ENCODE measurements at places on chromosomes 12 and 14.

GRCh38 chr14:103749452-103749851, 33.8 kb downstream of the ZFYVE21 start:
- DNase-seq: no peak

GRCh38 chr12:104508752-104509446, 52.2 kb downstream of the CHST11 start:
- DNase-seq: no peak

DNA sequence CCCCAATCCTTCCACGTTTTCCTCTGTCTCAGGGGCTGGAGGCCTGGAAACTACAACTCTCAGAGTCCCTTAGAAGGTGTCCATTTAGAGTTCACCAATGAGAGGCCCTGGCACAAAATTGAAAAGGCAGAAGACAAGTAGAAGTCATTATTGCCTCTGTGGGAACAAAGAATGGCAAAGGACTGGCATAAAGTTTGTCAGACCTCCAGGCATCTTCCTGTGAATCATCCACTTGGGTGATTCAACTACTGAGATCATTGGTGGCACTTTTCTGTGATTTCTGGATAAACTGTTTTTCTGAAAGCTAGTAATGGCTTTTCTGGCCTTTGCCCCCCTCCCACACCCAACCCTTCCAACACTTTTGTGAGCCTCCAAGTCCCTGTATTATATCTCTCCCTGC, 42.6 kb upstream of the C12orf42 start:
- no peak for DNase-seq

DNA sequence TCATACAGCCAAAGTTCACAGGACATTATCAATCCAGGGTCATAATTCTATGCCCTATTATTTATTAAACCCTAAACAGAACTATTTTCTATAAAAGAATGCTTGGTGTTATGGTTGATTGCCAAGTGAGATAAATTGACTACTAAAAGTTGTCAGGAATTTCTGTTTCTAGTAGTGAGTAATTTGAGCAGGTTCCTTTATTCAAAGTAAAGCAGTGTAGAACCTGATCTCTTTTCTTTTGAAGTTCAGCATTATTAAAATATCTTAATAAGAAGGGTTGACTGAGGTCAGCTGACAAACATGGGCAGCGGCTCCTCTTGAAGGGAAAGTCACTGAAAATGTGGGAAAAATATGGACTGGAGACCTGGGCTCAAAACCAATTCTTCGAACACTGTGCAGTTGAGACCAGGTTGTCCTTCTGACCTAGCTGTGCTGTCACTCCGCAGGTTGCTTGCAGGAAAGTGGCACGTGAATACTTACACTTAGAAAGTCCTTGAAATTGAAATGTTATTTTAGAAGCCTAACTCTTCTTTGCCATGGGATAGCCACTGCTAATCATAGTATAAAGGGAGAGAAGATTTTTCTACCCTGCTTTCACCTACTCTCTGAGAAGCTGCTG, 141.0 kb downstream of the RASSF9 start:
- no peak for DNase-seq

DNA sequence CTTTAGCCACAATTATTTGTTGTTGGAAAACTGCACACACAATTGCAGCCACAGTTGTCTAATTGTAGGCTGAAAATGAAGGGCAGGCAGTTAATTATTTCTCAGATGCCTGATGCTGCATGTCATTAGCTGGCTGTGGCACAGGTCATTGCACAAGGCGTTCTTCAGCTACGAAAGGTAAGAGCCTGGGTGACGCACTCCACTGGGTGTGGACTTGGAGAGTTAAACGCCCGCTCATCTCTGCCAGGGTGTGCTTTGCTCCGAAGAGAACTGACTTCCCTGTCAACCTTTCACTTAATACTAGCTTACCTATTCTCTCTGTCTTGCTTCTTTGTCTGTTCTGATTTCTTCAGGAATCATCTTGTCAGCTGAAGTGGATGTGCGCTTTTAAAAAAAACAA, 91.4 kb upstream of the CPM start:
- DNase-seq: no peak

GRCh38 chr12:2957816-2958431, 1.3 kb upstream of the TEAD4 start:
- DNase-seq: no peak

GRCh38 chr14:103014466-103015228, 42.7 kb downstream of the CDC42BPB start:
- no peak for DNase-seq

DNA sequence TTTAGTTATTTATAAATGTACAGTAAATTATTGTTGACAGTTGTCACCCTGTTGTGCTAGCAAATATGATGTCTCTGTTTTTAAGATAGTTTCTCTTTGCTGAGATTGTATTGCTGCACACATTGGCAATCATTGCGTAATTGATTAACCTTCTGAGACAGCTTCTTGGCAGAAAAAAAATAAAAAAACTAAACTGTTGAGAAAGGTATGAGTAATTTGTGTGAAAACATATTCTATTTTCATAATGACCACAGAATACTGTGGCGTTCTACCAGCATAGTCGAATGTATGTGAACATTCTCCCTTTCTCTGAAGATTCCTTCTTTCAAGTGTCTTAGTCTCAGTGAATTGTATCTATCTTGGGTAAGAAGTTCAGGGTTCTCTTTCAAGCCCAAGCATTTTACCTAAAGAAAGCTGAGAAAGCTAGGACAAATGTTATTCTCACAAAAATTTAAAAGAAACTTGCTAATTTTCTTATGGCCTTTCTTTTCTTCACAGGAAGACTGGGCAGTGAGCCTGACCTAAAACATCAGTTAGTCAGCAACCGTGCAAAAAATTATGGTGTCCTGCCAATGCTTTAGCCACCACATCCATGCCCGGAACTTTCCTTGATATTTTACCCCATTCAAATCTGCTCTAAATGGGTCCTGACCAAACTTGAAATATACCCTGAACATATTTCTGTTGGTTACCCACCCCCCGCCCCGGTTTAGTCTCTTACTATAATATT, 69.0 kb upstream of the REP15 start:
- DNase-seq: no peak

DNA sequence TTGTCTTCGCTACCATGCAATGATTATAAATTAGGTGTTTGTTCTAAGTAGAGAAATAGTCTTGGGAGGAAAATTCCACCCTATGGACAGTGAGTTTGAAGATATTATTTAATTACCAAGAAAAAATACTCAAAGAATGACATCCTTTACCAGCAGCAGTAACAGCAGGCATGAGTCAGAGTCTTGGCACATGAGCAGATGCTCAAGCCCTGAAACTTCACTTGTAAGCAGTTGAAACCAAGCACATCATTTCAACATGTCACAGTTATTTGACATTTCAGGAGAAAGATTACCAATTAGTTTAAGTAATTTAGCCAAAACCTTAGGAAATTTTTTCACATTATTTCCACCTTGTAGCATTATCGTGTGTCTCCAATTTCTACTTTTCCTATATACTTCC, 99.2 kb downstream of the C12orf50 start:
- DNase-seq: no peak

GRCh38 chr12:108642899-108643654, 9.4 kb upstream of the SELPLG start:
- DNase-seq: no peak

GRCh38 chr12:123519141-123520001, 14.1 kb downstream of the RILPL1 start:
- no peak for DNase-seq

DNA sequence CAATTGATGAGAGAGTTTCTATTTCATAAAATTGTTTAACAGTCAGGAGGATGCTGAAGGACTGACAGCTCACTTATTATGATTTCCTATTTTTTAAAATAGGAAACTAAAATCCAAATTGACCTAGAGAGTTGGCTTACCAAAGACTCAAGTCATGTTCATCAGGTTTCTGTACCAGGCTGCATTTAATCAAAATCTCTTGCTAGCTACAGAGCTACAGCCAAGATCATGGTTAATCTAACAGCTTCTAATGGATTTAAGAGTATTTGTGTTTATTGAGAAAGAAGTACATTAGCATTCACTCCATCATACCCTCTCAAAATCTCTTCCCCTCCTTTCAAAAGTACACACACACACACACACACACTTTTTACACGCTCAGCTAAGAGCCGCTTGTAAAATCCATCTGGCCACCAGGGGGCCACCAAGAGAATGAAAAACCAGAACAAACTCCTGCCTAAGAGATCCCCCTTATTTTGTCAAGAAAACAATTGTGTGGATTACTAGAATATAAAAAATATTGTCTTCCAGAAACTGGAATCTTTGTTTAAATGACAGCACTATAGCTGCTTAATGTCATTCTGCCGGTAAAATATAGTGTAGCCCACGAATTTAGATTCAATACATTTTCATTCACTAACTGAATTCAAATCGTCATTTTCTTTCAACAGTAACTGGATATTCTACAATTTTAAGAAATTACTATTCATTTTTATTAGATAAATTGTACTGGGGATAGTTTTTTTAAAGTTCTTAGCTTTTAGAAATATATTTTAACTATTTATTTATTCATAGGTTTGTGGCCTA, 334.0 kb downstream of the BTG1 start:
- peak; percentile 60 for DNase-seq

DNA sequence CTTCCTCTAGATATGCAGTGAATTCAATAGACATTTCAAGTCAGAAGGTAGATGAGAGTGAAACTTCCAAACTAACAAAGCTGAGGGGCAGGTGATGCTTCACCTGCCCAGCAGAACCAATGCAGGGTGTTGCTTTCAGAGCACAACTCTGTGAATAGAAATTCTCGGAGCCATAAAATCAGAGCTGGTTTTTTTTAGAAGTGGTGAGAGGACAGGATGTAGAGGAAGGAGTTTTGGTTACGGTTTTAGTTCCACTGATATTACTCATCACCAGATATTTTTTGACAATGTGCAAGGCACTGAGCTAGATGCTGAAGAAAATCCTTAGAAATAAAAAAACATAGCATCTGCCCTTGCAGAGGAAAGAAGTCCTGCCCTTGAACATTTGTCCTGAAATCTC, 62.2 kb downstream of the BMP4 start:
- DNase-seq: no peak

DNA sequence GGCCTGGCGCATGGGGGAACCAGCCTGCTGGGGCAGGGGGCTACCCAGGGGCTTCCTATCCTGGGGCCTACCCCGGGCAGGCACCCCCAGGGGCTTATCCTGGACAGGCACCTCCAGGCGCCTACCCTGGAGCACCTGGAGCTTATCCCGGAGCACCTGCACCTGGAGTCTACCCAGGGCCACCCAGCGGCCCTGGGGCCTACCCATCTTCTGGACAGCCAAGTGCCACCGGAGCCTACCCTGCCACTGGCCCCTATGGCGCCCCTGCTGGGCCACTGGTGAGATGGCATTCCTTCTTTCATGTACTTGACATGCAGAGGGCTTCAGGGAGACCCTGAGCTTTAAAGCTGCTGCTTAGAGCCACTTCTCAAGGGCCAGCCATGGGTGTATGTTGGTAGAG, 9.0 kb downstream of the LGALS3 start:
- DNase-seq: no peak

GRCh38 chr14:45112896-45113781, 21.1 kb downstream of the FKBP3 start:
- DNase-seq: no peak

GRCh38 chr14:50624447-50624846, 43.7 kb downstream of the SAV1 start:
- no peak for DNase-seq

DNA sequence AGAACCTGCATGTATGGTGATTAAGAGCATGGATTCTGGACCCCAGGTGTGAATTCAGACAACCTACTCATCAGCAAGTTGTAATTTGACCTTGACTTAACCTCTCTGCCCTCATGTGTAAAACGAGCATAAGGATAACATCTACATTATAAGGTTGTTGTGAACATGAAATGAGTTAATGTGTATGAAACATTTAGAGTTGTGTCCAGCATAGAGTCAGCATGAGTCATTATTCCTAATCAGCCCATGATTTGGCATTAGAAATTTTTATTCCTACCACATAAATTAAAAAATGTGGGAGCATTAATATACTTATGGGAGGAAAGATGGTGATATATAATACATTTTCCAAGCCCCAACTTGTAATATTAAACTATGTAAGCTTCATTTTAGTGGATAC, 95.9 kb upstream of the DDHD1 start:
- no peak for DNase-seq

DNA sequence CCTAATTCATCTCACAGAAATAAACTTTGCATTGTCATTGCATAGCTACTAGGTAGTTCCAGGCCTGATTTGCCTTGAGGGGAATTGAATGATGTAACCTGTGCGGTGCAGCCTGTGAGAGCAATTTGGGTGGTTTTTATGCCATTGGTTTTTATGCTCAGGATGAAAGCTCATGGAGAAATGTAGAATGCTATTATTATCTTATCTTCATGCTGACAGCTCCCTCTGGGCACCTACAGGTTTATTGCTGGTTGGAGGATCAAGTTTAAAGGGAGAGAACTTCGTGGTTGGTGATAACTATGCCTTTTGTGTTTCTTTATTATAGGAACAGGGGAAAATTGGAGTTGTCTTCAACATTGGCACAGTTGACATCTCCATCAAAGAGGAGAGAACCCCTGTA, 547.9 kb downstream of the DIO2 start:
- no peak for DNase-seq

- no peak for DNase-seq
Measured at GRCh38 chr12:2284321-2284813, 231.6 kb downstream of the CACNA1C start.

DNA sequence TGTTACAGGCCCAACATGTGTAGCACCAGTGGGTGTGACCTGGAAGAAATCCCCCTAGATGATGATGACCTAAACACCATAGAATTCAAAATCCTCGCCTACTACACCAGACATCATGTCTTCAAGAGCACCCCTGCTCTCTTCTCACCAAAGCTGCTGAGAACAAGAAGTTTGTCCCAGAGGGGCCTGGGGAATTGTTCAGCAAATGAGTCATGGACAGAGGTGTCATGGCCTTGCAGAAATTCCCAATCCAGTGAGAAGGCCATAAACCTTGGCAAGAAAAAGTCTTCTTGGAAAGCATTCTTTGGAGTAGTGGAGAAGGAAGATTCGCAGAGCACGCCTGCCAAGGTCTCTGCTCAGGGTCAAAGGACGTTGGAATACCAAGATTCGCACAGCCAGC, 8.6 kb downstream of the BCL2L14 start:
- no peak for DNase-seq
